RWPE1 (cell line): ENCODE measurements at places on chromosomes 2 and 18.

DNA sequence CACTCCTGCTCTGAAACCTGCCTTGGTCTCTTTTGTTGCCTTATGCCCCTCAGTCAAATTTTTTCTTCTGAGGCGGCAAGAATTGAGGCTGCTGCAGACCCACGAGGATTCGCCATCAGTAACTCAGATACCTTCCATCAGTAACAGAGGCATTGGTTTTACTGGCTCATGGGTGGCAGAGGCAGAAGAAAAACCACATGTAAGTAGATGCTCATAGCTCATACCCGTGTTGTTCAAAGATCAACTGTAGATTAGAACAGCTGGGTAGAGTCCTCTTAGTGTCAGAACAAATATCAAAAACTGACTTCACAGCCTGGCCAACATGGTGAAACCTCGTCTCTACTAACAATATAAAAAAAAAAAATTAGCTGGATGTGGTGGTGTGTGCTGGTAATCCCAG lies 598.0 kb upstream of the SOX11 start:
- DNase-seq = no peak

DNA sequence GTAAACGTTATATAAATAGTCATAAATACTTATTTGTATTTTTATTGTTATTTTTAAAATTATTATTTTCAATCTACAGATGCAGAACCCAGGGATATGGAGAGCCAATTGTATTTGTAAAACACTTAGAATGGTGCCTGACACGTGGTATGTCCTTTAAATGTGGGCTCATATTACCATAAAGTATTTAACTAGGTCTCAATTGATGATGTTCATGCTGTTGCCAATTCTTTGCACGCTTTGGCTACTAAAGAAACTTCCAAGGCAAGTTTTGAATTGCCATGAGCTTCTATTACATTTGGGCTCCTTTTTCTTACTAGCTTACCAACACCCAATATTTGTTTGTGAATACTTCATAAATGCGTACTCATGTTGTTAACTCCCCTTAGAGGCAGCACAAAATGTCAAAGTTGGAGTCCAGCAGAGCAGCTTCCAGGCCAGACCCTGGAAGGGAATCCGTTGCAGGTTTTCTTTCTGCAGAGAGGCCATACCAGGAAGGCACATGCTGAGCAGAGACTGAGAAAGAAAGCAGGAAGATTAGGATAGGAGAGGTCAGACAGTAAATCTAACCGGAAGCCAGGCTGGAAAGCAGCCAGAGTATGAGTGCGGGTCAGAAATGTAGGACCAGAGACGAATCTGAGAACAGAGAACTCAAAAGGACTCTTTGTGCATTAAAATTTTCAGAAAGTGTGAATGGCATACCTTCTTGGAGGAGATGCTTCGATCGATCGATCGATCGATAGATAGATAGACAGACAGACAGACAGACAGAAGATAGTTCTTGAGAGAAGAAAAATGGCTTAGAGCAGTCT lies 4.2 kb upstream of the NOSTRIN start:
- DNase-seq = no peak

DNA sequence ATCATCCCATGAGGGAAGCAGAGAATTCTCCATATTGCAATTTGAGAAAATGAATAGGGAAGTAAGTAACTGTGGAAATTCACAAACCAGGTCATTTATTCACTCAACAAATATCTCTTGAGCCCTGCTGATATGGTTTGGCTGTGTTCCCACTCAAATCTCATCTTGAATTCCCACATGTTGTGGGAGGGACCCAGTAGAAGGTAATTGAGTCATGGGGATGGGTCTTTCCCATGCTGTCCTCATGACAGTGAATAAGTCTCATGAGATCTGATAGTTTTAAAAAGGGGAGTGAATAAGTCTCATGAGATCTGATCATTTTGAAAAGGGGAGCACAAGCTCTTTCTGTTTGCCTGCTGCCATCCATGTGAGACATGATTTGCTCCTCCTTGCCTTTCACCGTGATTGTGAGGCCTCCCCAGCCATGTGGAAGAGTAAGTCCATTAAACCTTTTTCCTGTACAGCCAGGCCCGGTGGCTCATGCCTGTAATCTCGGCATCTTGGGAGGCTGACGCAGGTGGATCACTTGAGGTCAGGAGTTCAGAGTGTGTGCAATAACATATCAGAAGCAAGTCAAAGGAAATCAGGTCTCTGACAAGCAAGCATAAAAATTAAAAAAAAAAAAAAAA lies 193.2 kb downstream of the NDUFA10 start:
- DNase-seq = no peak

GRCh38 chr2:180980943-180981911 lies 822 bp downstream of the UBE2E3 start:
- DNase-seq = no peak

- no peak for DNase-seq
Observed at GRCh38 chr2:15427987-15428386, 133.1 kb downstream of the NBAS start.

DNA sequence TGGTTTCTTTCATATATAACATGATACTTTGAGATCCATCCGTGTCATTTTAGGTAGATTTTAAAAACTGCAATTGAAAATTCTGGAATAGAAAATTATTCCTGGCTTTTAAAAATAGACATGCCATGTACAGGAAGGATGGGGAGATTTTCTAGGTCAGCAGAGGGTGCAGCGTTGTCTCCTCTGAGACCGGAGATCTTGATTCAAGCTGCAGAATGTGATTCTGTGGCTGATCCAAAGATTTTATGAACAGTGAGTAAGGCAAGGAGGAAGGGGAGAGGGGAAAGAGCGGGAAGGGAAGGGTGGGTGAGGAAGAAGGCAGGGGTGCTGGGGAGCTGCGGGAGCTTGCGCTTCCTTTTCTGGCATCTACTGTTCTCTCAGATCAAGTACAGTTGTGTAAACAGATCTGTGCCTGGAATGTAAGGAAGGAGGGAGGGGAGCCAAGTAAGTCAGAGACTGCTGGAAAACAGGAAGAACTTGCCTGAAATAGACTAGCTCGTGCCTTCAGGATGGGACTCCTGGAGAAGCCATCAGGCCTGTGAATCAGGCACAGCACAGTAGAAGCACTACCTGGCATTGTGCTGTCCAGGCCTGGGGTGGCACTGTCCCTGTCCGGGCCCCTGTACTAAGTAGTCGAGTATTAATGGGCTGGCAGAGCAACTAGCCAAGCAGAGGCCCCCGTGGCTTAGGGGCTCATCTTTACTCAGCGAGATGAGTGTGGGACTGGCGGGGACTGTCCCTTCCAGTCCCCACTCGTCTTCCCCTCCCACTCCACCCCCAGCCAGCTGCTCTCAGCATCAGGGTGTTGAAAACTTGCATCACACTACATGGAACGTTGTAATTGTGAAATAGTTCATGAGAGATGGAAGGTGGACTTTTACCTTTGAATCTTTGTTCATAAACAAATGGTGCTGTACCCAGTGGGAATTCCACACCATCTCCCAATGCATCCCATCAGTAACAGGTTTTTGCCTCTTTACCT lies 163.5 kb downstream of the UXS1 start:
- no peak for DNase-seq
